Omental fat pad (tissue), 4 donors: ENCODE measurements at places on chromosomes 1 and 21. TPM values are rescaled to one million over a fixed set of nuclear protein-coding genes. Genes with fewer than 3 reads are reported as not detected.
A peak's percentile ranks its signal among the peaks of the same experiment; 100 is the strongest.

GRCh38 chr1:30856260-30856790, 52.2 kb downstream of the SDC3 start:
- DNase-seq, result no peak

GRCh38 chr1:241412646-241413045, 55.6 kb upstream of the RGS7 start:
- no peak for DNase-seq

DNA sequence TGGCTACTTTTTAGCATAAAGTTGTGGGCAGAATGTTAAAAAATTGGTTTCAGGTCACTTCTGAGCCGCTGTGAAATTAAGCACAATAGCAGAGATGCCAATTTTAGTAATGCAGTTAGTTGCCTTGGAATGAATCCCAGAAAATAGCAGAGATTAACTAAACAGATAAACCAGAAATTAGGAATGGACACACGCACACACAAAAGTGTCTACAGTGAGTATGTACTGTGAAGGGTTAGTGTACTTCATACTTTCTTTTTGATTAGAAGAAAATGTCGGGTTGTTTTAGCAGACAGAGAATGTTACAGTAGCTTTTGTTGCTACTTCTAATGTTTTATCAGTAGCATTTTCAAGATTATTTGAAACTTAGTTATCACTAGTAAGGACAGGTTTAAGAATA, 106.7 kb downstream of the LEPR start:
- no peak for DNase-seq

DNA sequence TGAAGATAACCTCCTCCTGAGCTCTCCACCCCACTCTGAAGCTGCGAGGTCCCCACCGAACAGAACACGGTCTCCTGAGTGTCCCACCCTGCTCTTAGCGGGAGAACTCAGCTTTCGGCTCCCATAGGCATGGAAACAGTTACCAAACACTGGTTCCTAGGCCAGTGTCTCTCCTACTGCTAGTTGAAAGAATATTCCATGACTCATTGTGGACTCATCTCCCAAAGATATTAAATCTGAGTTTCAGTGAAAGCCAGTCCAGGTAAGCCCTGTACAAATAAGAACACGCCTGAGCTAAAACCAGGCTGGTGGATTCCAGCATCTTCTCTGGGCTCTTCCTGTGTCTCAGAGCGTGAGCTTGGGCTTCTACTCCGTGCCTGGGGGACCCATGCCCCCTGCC, 107.5 kb upstream of the CLDN14 start:
- no peak for DNase-seq

DNA sequence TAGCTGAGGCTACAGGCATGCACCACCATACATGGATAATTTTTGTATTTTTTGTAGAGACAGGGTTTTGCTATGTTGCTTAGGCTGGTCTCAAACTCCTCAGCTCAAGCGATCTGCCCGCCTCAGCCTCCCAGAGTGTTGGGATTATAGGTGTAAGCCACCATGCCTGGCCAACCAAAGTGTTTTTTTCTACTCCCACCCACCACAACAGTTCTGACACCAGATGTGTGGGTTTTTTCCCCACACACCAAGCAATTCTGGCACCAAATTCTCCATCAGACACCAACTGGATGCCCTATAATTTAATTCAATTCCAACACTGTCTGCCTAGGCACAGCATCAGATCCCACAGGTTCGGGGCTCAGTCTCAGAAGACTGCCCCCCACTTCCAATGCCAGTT, 20.6 kb upstream of the KLHDC8A start:
- no peak for DNase-seq

GRCh38 chr1:37562984-37563383, 6.2 kb downstream of the DNALI1 start:
- no peak for DNase-seq

DNA sequence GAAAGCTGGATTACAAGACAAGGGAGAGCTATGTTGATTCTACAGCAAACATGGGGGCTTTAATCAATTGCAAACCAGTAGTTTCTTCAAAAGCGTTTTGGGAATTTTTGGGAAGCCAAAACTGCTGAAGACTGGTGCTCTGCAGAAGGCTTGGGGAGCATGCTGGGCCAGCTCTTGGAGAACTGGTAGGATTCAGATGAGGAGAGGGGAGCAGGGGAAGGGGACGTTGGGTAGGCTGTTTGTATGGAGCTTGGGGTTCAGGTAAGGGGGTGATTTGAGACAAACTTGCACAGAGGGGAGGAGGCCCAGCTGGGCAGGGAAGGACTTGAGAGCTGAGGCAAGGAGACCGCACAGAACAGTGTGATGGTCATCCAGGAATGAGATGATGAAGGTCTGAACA, 2.6 kb upstream of the MYOG start:
- no peak for DNase-seq

DNA sequence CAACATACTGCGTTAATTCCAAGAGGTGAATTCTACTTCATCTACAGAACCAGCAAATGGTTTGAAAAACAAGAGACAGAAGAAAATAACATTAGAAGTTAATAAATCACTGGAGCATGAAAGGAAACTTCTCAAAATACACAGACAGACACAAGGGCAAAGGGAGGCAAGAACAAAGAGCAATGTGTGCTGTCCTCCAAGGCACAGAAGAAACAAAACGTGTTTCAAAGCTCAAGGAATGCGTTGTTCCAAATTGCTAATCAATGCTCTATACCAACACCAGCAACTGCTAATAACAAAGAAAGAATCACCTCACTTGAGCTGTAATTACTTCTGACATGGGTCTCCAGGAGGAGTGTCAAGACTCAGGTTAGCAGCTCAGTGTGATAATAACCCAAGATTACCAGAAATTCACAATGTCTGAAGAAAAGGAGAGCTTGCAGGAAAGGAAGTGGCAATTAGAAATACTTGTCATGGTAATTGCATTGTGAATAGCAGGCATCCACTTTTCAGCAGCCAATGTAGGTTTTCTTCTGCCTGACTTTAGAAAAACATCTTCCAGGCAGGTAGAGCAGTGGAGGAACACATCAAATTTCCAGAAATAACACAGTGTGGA, 175.4 kb downstream of the SEC16B start:
- no peak for DNase-seq

DNA sequence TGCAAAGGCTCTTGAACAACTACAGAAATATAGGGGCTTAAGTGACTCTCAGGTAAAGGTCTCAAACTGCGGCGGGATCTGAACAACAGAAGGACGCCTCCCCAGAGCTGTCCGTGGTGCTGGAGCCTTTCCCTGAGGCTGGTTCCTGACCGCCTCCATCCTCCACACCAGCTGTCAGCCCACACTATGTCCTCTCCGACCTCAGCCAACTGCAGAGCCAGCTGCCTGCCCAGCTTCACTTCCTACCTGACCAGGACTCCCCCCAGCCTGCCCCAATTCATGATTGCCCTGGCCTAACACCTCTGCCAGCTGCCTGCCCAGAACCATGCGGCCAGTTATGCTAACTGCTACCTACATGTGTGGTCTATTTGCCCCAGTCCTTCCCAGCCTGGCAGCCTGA, 63.6 kb upstream of the ZC3H12A start:
- no peak for DNase-seq

DNA sequence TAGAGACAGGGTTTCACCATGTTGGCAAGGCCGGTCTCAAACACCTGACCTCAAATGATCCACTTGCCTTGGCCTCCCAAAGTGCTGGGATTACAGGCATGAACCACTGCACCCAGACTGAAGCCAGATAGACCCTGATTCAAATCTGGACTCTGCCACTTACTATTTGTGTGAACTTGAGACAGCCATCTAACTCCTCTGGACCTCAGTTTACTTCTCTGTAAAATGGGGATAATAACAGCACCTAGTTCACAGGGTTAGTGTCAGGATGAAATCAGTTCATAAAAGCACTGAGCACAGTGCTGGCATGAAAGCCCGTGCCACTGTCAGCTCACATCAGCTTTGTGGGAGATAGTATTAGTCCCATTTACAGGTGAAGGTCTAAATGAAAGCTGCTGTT, 28.5 kb downstream of the RAB3B start:
- no peak for DNase-seq

DNA sequence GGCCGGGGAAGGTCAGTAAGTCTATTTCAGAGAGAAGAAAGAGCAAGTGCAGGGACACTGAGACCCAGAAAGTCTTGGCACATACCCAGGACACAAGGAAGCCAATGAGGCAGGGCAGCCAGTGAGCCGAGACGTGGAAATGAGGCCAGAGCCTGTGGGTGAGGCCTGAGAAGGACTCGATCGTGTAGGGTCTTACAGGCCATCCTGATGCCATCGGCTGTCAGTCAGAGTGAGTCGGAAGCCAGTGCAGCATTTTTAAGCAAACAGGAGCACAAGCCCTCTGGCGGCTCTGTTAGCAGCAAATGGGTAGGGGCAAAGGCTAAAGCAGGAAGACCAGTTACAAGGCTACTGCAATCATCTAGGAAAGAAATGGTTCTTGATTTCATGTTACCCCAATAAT, 6.1 kb upstream of the GJB3 start:
- DNase-seq, result no peak

- DNase-seq, result no peak
Measured at GRCh38 chr1:76687307-76688175, 179.7 kb upstream of the ST6GALNAC5 start.

GRCh38 chr1:56057466-56058405, 521.6 kb downstream of the PLPP3 start:
- DNase-seq, result no peak

- peak; percentile 80 for DNase-seq
Measured at GRCh38 chr1:151311589-151312331, 15.5 kb downstream of the PI4KB start.

GRCh38 chr1:101004670-101005069, 20.9 kb downstream of the DPH5 start:
- no peak for DNase-seq

GRCh38 chr1:12080156-12080555, 17.1 kb downstream of the TNFRSF8 start:
- no peak for DNase-seq

DNA sequence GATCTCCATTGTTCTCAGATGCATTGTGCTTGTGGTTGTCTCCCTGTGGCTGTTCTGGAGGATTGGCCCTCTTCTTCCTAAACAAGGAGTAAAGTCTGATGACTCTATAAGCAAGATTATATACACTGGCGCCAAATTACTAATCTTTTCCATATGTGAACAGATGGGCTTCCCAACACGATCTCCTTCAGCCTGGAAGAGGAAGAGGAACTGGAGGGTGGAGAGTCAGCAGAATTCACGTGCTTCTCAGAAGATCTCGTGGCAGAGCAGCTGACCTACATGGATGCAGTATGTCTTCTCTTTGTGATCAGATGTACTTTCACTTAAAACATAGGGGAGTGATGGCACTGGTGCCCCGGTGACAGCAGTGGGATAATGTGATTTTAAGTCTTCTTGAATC, 78.7 kb downstream of the RGL1 start:
- no peak for DNase-seq

DNA sequence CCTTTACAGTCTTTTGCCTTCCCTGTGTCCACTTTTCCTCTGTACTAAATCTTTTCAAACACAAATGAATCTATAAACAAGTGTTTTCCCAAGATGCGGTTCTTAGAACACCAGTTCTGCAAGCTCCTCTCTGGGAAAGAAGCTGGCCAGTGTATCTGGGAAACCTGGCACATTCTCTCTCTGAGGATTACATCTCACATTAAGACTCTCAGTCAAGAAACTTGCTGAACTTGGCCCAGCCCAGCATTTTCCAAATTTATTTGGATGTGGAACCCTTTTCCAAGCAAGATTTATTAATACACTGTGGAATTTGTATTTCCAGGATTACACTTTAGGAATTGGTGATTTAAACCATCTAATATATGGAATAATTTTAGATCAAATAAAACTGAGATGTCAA, 105.7 kb downstream of the ZNF281 start:
- DNase-seq, result no peak

- no peak for DNase-seq
Measured at GRCh38 chr1:163291461-163291860, 30.3 kb upstream of the NUF2 start.

- no peak for DNase-seq
Measured at GRCh38 chr1:71618191-71618590, 537.4 kb upstream of the ZRANB2 start.

GRCh38 chr1:9019896-9020295, 6.3 kb downstream of the SLC2A7 start:
- DNase-seq, result no peak

- no peak for DNase-seq
Measured at GRCh38 chr1:8294170-8294697, 23.7 kb upstream of the SLC45A1 start.

FAM229A gene
- 5.3 TPM for total RNA-seq

MSH4 gene
- 0.37 TPM for total RNA-seq

SH2D5 gene
- total RNA-seq, result 0.84 TPM

ADAM30 gene
- not detected for total RNA-seq

ZNF436 gene
- 24.0 TPM for total RNA-seq
